Fibroblast of upper back skin (primary cell): ENCODE measurements at places on chromosomes 2 and 18.

- DNase-seq: no peak
Observed at GRCh38 chr2:222468346-222468745, 44.0 kb downstream of the SGPP2 start.

GRCh38 chr2:65466551-65466950, 34.2 kb upstream of the SPRED2 start:
- DNase-seq: no peak

DNA sequence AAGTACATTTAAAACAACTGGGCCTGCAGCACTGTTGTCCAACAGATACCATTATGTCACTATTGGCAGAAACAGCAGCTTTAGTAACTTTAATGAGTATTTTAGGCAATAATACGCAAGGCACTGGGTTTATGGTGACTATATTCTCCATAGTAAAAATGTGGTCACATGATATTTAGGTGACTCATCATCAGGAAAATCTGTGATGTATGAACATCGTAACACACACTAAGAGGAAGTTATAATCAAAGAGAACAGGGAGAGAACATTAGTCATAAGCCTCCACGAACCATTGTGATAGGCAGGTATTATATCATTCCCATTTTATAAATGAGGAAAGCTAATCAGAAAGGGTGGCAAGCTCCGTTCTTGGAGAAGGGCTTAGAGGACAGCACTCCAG, 36.9 kb downstream of the RAPH1 start:
- peak; percentile 65 for DNase-seq

DNA sequence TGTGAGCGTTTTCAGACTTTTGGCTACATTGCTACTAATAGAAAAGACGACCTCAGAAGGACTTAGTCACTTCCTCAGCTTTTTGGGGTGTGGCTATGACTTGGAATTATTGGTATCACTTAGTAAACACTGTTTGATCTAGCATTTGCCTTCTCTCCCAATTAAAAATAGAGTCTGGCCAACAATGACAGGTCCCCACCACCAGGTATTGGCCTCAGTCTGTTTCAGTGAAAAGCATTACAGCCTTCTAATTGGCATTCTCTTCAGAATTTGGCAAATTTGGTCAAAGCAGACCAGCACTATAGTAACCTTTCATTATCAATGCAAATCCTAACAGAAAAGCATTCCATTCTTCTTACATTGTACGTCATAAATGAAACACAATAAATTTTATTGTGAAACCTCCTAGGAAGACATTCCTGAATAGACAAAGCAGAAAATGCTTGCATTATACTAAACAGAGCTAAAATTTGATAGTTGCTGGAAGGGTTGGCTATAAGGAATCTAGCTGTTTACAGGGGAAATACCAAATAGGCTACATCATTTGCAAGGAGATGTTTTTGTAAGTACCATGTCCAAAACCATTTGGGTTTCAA, 613.9 kb downstream of the IRS1 start:
- DNase-seq: peak; percentile 95

GRCh38 chr18:3824101-3824500, 374.1 kb downstream of the TGIF1 start:
- no peak for DNase-seq

DNA sequence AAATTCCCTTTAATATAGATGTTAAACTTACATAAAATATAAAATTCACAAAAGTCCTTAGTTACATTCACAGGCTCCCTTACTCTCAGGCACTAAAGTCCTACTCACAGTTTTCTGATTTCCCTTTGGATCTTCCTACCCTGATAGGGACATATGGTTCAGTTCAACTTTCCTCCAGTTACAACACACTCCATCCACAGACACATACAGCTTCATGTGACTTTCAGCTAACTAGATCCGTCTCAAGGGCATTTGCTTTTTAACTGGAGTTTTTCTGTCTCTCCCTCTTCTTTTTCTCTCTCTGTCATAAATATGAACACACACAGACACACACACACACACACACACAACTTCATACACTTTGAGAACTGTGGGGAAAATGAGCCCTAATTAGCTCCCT, 419.2 kb downstream of the LRP1B start:
- no peak for DNase-seq

- peak; percentile 55 for DNase-seq
Observed at GRCh38 chr18:297936-298335, 30.1 kb upstream of the THOC1 start.

- peak; percentile 21 for DNase-seq
Observed at GRCh38 chr2:189336276-189336975, 104.8 kb upstream of the WDR75 start.
